ENCODE measurements at places on chromosomes 1 and 21.

GRCh38 chr21:33113131-33113530, 43.2 kb downstream of the OLIG1 start:
- H3K27ac ChIP-seq: no peak overlapping the region
- H3K4me1 ChIP-seq: peaks cover 23% of the 10 kb centered on the region
- no peak for DNase-seq
- H3K4me3 ChIP-seq: no peak overlapping the region
- H3K27me3 ChIP-seq: no peaks in the 10 kb centered on the region
- H3K36me3 ChIP-seq: no peaks in the 10 kb centered on the region

DNA sequence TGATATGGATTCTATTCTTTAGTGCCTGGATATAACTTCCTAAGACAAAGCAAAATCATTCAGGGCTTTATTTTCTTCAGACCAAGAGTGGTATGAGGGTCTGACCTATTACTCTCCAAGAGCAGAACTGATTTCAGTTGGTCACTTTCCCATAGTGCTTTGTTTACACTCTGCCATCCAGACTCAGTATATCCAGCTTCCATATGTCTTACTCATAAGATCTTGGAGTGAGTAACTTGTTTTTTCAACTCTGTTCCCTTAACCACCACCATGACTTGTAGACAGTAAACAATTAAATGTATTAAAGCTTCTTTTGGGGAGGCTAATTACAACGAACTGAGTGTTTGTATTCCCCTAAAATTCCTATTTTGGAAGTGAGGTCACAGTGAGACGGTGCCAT, 83.4 kb downstream of the USP24 start:
- DNase-seq: no peak
- no peak overlapping the region for H3K4me3 ChIP-seq
- peaks cover 24% of the 10 kb centered on the region for H3K36me3 ChIP-seq
- H3K27me3 ChIP-seq: no peaks in the 10 kb centered on the region

DNA sequence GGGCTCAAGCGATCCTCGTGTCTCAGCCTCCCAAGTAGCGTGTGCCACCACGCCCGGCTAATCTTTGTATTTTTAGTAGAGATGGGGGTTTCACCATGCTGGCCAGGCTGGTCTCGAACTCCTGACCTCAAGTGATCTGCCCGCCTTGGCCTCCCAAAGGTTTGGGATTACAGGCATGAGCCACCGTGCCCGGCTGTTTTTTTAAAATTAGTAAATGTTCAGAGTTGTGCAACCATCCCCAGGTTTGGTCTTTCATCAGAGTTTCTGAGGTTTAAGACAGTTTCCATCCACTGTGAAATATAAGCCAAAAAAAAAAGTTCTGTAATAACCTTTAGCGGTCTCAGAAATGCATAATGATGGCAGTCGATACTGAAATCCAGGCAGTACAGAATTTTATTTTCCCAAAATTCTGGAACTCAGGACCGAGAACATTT, 550 bp upstream of the SYT11 start:
- DNase-seq: no peak
- peak overlapping the region; percentile 65 for H3K4me3 ChIP-seq
- peaks cover 17% of the 10 kb centered on the region for H3K36me3 ChIP-seq
- peaks cover 9% of the 10 kb centered on the region for H3K27me3 ChIP-seq
- H3K4me1 ChIP-seq: peaks cover 14% of the 10 kb centered on the region
- H3K27ac ChIP-seq: peak overlapping the region; percentile 88

- H3K36me3 ChIP-seq: peaks cover 10% of the 10 kb centered on the region
- no peaks in the 10 kb centered on the region for H3K4me1 ChIP-seq
- H3K4me3 ChIP-seq: no peak overlapping the region
- H3K27ac ChIP-seq: no peak overlapping the region
Observed at GRCh38 chr1:208059409-208060001, 148.6 kb upstream of the CD34 start.

GRCh38 chr1:47558601-47559593, 121.1 kb downstream of the FOXD2 start:
- no peak overlapping the region for H3K4me3 ChIP-seq
- H3K4me1 ChIP-seq: no peaks in the 10 kb centered on the region

GRCh38 chr1:112743174-112744008, 28.3 kb upstream of the PPM1J start:
- H3K4me1 ChIP-seq: peaks cover 13% of the 10 kb centered on the region
- H3K27me3 ChIP-seq: peaks cover 46% of the 10 kb centered on the region
- no peak for DNase-seq
- no peak overlapping the region for H3K27ac ChIP-seq
- peak overlapping the region; percentile 59 for H3K4me3 ChIP-seq
- H3K36me3 ChIP-seq: no peaks in the 10 kb centered on the region

GRCh38 chr1:227543283-227544066, 19.9 kb upstream of the ZNF678 start:
- H3K27me3 ChIP-seq: no peaks in the 10 kb centered on the region
- H3K27ac ChIP-seq: no peak overlapping the region
- no peak overlapping the region for H3K4me3 ChIP-seq
- peaks cover 11% of the 10 kb centered on the region for H3K4me1 ChIP-seq
- no peak for DNase-seq
- H3K36me3 ChIP-seq: no peaks in the 10 kb centered on the region

GRCh38 chr21:25925064-25925800, 190.5 kb downstream of the GABPA start:
- no peaks in the 10 kb centered on the region for H3K36me3 ChIP-seq
- H3K27me3 ChIP-seq: no peaks in the 10 kb centered on the region
- peaks cover 24% of the 10 kb centered on the region for H3K4me1 ChIP-seq

DNA sequence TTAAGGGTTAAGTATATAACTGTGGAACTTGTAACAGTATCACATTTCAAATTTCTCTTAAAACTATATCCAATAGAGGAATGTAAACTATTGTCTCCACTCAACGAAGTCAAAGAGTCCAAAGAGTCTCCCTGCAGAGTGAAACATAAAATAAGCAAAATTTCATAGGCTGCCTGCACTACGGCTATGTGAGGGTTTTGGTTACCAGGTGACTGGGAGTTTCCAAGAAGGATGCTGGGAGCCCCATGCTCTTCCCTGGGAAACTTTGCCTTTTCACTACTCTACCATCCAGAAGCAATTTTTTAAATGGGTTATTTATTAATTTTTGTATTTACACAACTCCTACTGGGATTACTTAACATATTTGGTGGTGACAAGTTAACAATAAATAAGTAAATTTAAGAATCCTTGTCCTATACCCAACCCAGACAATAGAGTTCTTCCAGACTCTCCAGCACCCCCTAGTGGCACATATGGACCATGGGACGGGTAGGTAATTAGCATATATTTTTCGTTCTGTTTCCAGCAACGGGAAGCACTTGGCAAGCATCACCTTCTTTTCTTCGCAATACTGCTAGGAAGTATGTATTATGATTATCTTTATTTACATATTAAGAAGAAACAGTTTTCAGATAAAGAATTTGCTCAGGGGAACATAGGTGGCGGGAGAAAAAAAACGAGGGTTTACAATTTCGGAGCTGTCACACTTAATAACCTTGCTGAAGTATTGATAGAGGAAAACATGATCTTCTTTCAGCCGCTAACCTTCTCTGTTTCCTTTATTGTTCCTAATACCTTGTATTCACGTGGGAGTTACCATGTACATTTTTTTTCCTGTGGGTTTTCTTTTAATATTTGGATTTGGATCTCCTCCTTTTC, 3.5 kb downstream of the FMO2 start:
- no peak for DNase-seq
- no peaks in the 10 kb centered on the region for H3K4me1 ChIP-seq
- H3K27me3 ChIP-seq: no peaks in the 10 kb centered on the region
- H3K4me3 ChIP-seq: no peak overlapping the region
- H3K36me3 ChIP-seq: no peaks in the 10 kb centered on the region

- no peaks in the 10 kb centered on the region for H3K36me3 ChIP-seq
- H3K27ac ChIP-seq: no peak overlapping the region
- DNase-seq: no peak
- no peaks in the 10 kb centered on the region for H3K27me3 ChIP-seq
- H3K4me3 ChIP-seq: no peak overlapping the region
Observed at GRCh38 chr1:28338897-28339296, 10.1 kb downstream of the MED18 start.

DNA sequence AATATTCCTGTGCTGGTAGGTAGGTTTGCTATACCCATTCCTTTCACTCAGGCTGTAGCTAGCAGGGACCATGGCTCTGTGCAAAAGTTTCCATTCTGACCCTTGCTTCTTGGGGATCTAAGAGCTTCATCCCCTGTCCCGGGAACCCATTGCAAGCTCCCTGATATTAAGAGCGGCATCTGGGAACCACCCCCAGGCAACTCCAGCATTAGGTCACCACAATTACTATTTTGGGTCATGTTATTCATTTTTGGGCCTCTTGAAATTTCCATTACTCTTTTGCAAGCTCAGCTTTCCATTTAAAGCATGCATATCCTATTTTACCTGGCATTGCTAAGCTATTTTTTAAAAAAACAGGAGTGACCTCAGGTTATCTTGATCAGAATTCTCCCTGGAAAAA, 22.1 kb upstream of the ACTRT2 start:
- H3K27ac ChIP-seq: no peak overlapping the region
- no peaks in the 10 kb centered on the region for H3K36me3 ChIP-seq
- peaks cover 71% of the 10 kb centered on the region for H3K27me3 ChIP-seq

- H3K36me3 ChIP-seq: no peaks in the 10 kb centered on the region
- DNase-seq: no peak
- H3K4me1 ChIP-seq: no peaks in the 10 kb centered on the region
Observed at GRCh38 chr1:204940591-204940990, 69.9 kb downstream of the NFASC start.

All from esophagus squamous epithelium (tissue), 5 donors.